GM13976 (cell line): ENCODE measurements at places on chromosomes 12 and 14.
A peak's percentile ranks its signal among the peaks of the same experiment; 100 is the strongest.

GRCh38 chr14:95758331-95758730 lies 44.4 kb upstream of the TCL1A start:
- no peak for DNase-seq

DNA sequence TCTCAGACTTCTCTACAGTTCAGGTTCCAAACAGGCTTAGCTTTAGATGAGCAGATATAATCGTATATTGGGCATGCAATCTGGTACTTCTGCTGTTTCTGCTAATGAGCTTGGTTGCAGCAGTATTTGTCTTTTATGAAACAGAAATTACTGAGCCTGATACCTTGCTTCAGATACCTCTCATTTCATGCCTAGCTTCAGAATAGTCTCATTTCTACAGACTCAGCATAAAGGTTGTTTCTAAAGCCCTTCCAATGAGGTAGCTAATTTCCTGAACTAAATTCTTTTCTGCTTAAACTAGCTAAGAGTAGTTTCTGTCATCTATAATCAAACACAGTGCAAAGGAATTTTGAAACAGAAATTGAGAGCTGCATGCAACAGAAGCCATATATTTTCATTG lies 275.0 kb upstream of the KITLG start:
- DNase-seq: no peak

DNA sequence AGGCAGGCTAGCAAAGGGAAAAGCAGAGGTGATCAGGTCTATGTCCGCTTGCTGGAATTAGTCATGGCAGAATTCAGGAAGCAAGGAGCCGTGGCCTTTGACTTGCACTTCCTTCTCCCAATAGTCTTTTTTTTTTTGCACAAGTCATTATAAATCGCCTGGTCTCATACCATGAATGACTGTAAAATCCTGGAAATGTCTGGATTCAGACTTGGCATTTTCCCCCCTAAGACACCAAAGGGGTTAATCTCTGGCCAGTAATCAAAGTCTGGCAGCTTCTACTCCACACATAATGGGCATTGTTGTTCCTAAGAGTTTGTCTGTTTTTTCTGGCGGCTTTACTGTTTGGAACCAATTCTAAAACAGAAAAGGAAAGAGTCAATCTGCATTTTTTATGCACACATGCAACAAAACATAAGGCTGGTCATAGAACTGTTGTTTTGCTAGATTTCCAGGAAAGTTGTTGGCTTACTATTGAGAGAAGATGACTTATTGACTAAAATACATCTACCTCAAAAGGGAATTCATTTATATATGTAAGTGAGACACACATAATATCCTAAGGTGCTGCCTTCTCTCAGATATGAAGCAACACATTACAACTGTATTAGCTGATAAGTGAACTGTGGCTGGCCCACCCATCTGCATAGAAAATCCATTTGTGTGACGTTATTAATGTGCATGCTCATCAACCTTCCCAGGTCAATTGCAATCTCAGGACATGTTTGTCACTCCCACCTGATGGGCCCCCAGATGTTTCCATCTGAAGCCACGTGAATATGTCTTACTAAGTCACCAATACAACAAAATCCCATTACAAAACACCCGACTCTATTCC lies 157.3 kb downstream of the BTG1 start:
- no peak for DNase-seq

DNA sequence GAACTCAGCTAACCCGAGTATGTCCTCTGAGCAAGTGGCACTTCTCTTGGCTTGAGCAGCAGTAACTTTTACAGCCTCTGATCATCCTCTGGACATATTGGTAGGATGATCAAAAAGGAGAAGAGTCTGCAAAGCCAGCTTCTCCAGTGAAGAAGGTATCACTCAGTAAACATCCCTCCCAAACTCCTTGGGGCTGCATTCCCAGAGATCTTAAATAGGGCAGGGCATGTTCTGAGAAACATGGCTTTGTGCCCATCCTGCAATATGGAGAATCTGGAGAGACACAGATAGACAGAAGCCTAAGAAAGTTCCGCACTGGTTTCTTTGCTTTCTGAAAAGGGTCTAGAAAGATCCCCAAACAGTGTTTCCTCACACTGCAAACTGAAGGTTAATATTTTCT lies 65.4 kb downstream of the RBM19 start:
- no peak for DNase-seq

DNA sequence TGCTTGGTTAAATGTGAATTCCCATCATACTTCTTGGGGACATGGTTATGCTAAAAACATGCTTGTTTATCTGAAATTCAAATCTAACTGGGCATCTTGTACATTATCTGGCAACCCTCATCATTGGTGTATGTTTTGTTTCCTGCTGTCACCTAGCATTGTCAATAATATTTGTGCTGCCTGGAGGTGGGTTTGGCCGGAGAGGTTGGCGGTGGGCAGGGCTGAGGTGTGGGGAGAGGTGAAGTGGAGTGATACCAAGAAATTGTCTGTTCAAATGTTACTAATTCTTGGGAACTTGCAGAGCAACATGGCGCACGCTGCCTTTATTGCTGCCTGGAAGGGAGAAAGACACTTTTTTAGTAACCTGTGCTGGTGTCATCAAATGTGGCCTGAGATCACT lies 280.5 kb downstream of the VRK1 start:
- no peak for DNase-seq

GRCh38 chr12:119354172-119354571 lies 19.6 kb downstream of the CCDC60 start:
- DNase-seq: no peak

DNA sequence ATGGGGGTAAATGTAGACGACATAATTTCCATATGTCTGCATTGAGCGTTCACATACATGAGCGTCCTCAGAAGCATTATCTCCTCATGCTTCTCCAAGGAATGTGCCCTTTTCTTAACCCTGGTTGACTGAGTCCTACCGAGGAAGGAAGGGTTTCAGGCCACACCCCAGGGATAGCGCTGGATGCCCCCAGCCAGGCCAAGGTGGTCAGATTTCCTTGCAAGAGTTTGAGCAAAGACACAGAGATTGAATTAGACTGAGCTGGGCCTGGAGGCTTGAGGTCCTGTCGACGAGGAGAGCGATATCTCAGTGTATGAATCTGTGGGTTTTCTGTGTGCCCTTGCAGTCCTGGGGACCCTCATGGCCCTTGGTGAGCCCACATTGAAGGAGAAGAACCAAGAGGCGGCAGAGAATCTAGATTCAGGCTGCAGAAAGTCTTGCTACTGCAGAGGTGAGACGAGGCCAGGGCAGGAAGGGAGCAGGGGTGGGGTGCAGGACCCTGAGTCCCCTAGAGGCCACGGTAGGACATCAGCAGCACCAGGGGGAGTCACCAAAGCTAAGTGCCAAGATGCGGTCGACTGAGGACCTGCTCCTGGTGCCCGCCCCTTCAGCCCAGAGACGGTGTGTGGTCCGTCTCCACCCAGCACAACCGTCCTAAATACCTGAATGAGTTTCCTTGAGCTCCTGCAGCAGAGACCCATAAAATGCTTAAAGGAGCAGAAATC lies 94.7 kb upstream of the DIO3 start:
- DNase-seq: no peak

DNA sequence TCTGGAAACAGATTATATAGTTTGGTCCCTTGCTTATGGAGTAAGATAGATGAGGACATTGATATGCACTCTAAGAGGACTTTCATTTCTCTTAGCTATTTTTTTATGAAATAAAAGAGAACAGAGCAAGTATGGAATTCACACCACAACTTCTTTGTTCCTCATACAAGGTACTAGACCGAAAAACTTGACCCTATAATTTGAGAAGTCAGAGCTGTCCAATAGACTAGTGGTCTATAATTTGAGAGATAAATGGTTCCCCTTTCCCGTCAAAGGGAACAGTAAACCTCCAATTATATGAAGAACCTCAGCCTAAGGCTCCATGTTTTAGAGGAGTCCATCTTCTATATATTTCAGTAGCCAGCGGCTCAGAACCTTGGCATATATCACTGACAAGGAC lies 58.5 kb upstream of the HIF1A start:
- DNase-seq: no peak

DNA sequence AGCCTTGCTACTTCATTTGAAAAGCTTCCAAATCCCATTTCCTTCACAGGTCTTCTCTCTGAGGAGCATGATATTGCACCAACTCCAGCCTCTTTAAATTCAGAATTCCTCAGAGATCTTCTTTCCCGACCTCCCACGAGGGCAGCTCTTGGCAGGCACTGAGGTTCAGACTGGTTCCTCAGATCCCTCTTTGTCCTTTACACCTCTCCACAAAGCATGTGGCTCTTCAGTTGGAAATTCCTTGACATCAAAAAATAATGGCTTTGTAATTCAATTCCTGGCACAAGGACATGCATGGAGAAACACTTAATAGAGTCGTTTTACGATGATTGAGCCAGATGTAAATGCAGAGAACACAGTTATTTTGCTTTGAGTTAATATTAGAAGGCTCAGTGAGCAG lies 63.2 kb upstream of the TMX1 start:
- DNase-seq: no peak

- DNase-seq: no peak
These were observed 1263.0 kb downstream of the LRFN5 start for GRCh38 chr14:42869681-42870080.

- DNase-seq: peak; percentile 45
These were observed 68.8 kb upstream of the SLC8A3 start for GRCh38 chr14:70257526-70257925.

DNA sequence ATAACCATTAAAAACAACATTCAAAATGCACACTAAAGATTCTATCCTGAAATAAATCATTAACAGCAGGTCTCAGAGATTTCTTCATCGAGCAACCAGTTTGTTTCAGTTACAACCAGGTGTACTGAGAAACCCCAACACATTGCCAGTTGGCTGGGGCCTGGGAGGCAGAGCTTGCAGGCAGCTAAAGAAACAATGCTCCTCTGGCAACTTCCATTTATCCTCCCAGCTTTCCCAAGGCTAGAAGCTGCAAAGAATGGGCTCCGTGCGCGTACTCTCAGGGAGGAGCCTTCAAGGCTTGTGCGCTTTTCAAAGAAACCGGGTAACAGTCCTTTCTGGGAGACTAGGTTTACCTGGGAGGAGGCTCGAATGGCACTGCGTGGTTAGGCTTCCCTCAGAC lies 181.6 kb downstream of the MSRB3 start:
- DNase-seq: no peak

- no peak for DNase-seq
These were observed 269.5 kb downstream of the ACSS3 start for GRCh38 chr12:81347404-81347803.

GRCh38 chr14:59439256-59439965 lies 25.8 kb downstream of the GPR135 start:
- DNase-seq: no peak

DNA sequence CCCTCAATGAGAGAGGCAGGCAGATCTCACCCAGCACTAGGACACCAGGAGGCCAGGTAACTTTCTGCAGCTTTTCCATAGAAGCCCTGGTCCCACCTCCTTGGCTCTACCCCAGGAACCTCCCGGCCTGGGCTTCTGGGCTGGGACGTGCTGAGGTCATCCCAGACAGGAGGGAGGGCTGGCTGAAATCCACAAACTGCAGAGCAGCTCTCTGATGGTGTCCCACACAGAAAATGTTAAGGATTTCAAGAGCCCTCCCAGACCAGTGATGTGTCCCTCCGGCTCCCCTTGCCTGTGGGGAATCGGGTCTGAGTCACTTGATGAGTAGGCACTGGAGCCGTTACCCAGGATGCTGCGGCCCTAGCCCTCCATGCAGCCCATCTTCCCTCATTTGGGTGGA lies 124.1 kb downstream of the ESRRB start:
- DNase-seq: no peak

DNA sequence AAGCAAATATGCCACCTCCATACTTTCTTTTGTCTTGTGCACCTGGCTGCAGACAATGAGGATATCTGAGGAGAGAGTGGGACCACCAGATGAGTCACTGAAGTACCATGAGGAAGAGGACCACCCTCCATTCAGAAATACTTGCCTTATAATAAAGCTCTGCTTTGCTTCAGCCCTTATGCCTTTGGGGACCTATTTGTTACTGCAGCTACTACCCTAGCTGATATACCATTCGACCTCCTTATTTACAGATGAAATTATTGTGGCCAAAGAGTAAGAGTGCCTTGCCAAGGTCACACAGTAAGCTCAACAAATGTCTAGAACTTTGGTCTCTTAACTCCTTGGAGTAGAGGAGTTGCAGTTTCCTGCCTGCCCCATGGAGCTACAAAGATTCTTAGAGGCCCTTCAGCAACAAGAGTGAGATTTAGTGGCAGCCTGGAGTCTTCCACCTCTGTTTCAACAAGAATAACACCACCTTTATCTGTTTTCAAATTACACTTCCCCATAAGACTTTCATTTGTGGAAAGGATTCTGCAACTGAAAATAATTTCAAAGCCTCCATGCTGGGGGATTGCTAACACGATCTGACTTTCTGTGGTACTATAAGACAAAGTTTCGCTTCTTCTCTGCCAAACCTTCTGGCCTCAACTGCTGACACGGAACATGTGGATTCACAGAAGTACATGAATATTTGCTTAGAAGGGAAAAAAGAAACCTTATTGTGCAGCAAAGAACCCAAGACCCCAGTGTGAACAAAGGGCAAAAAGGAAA lies 3.6 kb downstream of the CMKLR1 start:
- DNase-seq: peak; percentile 66

DNA sequence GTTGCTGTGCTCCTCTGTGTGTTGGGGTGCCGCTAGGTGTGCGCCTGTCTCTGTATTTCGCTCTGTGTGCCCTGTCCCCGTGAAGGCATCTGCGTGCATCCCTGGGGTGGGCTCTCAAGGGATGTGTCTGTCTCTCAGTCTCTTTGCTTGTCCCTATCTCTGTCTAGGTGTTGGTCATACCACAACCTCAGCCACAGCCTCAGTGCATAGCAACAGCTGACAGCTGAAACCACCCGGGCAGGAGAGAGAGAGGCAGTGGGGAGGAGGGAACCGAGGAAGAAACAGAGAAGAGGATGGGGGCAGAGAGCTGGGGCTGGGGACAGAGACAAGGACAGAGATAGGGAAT lies 953 bp upstream of the NXPH4 start:
- peak; percentile 76 for DNase-seq

DNA sequence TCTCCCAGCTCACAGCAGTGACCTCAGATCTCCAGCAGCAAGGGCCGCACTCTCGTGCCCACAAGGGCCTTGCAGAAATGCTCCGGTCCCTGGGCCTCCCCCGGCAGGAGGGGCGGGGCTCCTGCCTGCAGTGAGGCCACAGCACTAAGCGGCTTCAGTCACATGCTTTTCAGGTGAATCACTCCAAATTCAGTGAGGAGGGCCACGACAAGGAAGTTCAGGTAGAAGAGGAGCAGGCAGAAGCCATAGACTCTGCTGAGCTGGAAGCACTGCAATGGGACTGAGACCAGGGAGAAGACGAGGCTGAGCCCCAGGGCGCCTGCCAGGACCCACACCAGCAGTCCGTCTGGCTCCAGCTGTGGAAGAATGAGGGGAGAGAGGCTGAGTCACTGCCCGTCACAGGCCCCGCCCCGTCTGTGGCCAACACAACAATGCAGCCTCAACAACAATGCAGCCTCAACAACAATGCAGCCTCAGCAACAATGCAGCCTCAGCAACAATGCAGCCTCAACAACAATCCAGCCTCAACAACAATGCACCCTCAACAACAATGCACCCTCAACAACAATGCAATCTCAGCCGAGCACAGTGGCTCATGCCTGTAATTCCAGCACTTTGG lies 35.2 kb downstream of the SLC8B1 start:
- DNase-seq: no peak
